ENCODE measurements at places on chromosomes 13 and 19. TPM values are rescaled to one million over a fixed set of nuclear protein-coding genes. Genes with fewer than 3 reads are reported as not detected.

KLK4 gene
- not detected for total RNA-seq

DNA sequence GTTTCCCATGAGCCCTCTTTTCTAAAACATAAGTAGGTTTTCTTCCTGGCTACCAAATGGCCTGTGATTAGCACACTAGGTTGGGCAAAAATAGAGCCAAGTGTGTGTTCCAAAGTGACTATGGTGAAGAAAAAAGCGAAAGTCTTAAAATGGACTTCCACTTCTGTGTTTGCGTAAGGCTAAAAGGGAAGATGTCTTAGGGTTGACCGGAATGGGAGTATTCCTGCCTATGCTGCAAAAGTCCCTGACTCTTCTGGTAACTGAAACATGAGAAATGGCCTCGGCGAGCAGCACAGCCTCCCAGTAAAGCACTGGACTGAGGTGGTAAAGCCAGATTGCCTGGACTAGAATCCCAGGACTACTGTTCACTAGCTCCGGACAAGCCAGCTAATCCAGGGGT lies 2.4 kb upstream of the FPR1 start:
- H3K36me3 ChIP-seq: no peaks in the 10 kb centered on the region
- DNase-seq: no peak
- H3K27ac ChIP-seq: no peak overlapping the region

MBD3L2B gene
- total RNA-seq: 0.69 TPM

UPF3A gene
- 34.5 TPM for total RNA-seq

- no peak overlapping the region for H3K4me3 ChIP-seq
- H3K36me3 ChIP-seq: no peaks in the 10 kb centered on the region
- H3K4me1 ChIP-seq: no peaks in the 10 kb centered on the region
- no peak for DNase-seq
Measured at GRCh38 chr13:83666141-83666540, 216.1 kb downstream of the SLITRK1 start.

DNA sequence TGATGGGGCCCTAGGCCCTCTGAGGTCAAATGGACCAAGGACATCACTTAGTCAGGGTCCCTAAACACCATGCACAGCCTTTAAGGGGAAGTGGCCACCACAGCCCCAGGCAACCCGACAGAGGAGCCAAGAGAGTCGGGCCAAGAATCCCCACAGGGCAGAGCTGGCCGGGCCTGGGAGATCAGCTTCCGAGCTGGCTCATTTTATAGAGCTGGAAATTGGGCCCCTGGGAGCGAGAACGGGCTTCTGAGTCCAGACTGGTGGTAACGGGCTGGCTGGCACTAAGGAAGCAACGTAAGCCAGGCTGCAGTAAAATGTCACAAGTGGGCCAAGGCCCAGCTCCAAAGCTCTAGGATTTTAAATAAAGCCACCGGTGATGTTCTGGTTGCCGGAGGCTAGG lies 51.1 kb downstream of the HSPH1 start:
- H3K36me3 ChIP-seq: no peaks in the 10 kb centered on the region
- H3K27ac ChIP-seq: no peak overlapping the region
- H3K4me1 ChIP-seq: no peaks in the 10 kb centered on the region
- H3K4me3 ChIP-seq: no peak overlapping the region
- no peaks in the 10 kb centered on the region for H3K27me3 ChIP-seq

DNA sequence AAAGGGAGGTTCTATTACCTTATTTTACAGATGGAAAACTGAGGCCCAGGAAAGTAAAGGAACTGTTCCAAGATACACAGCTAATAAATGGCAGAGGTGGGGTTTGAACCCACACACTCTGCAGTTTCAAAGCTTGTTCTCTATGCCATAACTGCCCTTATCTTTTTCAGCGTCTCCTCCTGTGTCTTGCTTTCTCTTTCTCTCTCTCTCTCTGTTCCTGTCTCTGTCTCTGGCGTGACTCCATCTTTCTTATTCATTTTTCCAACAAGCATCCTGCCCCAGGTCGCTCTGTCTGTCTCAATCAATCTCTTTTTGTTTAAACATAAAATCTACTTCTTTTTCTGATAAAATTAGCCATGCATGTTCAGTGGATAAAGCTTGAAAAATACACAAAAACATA lies 3.2 kb upstream of the IFNL4 start:
- DNase-seq: no peak
- no peaks in the 10 kb centered on the region for H3K36me3 ChIP-seq
- H3K4me3 ChIP-seq: no peak overlapping the region
- no peaks in the 10 kb centered on the region for H3K4me1 ChIP-seq

SIGLECL1 gene
- not detected for total RNA-seq

KLK3 gene
- not detected for total RNA-seq

DNA sequence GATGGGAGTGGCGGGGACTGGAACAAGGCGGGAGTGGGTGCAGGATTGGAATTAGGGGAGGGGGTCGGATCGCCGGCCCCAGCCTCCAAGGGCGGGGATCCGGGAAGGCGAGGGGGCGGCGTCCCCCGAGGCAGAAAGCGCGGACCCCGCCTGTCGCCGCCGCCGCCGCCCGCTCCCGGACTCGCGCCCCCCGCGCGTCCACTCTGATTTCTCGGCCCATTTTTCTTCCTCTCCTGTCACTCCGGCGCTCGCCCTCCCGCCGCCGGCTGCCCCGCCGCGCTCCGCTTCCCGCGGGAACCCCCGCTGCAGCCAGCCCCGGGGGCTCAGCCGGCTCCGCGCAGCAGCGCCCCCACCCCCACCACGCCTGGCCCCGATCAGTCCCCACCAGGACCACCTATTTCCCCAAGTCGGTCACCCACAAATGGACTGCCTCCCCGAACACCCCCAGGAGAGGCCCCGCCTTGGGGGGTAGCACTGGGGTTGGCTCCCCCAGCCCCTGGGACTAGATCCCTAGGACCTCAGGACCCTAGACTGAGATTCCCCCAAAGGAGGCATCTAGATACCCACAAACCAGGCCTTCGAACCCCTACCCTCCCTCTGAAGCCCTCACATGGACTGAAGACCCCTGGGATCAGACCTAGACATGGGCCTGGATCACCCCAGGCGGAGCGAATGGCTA lies 12.6 kb upstream of the ERFL start:
- no peak for DNase-seq
- H3K4me3 ChIP-seq: peak overlapping the region; percentile 62
- H3K4me1 ChIP-seq: peaks cover 18% of the 10 kb centered on the region
- no peaks in the 10 kb centered on the region for H3K27me3 ChIP-seq
- H3K27ac ChIP-seq: peak overlapping the region; percentile 65
- no peaks in the 10 kb centered on the region for H3K36me3 ChIP-seq

GRCh38 chr13:48975101-48975855 lies 434 bp upstream of the FNDC3A start:
- no peaks in the 10 kb centered on the region for H3K36me3 ChIP-seq
- H3K4me1 ChIP-seq: peaks cover 18% of the 10 kb centered on the region

GRCh38 chr19:13906521-13906904 lies 512 bp downstream of the CC2D1A start:
- H3K27me3 ChIP-seq: no peaks in the 10 kb centered on the region
- H3K4me3 ChIP-seq: peak overlapping the region; percentile 76
- H3K36me3 ChIP-seq: peaks cover 4% of the 10 kb centered on the region

THSD8 gene
- total RNA-seq: 45.2 TPM

KIR2DL3 gene
- total RNA-seq: not detected

ZNF543 gene
- 10.1 TPM for total RNA-seq

- no peak overlapping the region for H3K27ac ChIP-seq
- H3K4me1 ChIP-seq: no peaks in the 10 kb centered on the region
- no peaks in the 10 kb centered on the region for H3K27me3 ChIP-seq
- H3K36me3 ChIP-seq: no peaks in the 10 kb centered on the region
Measured at GRCh38 chr13:42028113-42028799, 20.2 kb upstream of the DGKH start.

DNA sequence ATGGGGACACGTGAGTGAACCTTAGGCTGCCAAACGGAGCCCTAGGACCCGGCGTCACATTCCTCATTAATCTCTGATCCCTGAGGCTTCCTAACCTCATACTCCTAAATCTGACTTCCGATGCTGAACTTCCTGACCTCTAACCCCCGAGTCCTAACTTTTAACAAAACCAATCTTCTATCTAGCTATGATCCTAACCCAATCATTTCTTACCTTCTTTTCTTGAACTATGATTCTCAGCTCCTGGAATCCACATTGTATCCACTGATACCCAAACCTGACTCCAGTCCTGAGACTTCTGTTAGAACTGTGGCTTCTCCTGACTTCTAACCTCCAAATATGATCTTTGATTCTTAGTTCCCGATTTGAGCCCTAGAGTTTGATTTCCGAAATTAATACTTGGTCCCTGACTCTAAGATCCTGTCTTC lies 447 bp downstream of the NFKBIB start:
- DNase-seq: no peak
- no peaks in the 10 kb centered on the region for H3K27me3 ChIP-seq
- H3K4me3 ChIP-seq: peak overlapping the region; percentile 69
- H3K27ac ChIP-seq: peak overlapping the region; percentile 86
- H3K4me1 ChIP-seq: peaks cover 4% of the 10 kb centered on the region

DNA sequence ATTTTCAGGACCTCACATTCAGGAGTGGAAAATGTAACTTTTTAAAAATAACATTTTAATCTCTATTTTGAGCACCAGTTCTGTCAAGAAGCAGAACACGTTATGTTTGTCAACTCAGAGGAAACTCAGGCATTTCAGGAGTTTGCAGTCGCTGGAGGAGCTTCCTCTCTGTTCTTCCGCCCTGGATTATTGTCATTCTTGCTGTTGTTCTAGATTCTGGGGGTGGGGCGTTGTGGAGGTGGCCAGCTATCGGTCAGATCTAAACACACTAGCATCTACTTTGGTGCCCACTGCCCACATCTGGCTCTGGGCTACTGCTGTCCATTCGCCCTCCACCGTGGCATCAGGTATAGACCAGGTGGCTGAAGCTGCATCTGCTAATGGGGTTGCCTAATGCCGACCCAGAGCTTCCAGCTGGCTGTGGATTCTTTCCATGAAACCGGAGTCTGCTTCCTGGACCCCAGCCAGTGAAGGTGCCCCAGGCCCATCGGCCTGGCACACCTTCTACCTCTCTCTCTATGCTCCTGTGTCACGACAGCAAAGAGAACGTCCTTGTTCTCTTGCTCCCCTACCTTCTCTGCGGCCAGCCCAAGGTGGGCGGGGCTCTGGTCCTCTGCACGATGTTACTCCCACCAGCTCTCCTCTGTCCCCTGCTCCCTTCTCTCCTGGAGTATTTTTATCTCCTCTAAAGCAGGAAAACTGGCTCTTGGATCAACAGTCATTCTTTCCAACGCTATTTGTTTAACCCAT lies 36.7 kb upstream of the DGKH start:
- H3K4me3 ChIP-seq: no peak overlapping the region
- DNase-seq: no peak
- no peaks in the 10 kb centered on the region for H3K36me3 ChIP-seq
- H3K4me1 ChIP-seq: no peaks in the 10 kb centered on the region

GRCh38 chr13:29170436-29171082 lies 350.4 kb downstream of the MTUS2 start:
- no peak overlapping the region for H3K4me3 ChIP-seq
- peak; percentile 10 for DNase-seq
- H3K36me3 ChIP-seq: no peaks in the 10 kb centered on the region
- H3K4me1 ChIP-seq: no peaks in the 10 kb centered on the region
- no peaks in the 10 kb centered on the region for H3K27me3 ChIP-seq

KLC3 gene
- total RNA-seq: 0.44 TPM

- no peak overlapping the region for H3K4me3 ChIP-seq
- peak overlapping the region; percentile 99 for H3K27ac ChIP-seq
- DNase-seq: no peak
- no peaks in the 10 kb centered on the region for H3K27me3 ChIP-seq
- H3K36me3 ChIP-seq: peaks cover 16% of the 10 kb centered on the region
Measured at GRCh38 chr13:31018511-31018910, 86.1 kb downstream of the TEX26 start.

DNA sequence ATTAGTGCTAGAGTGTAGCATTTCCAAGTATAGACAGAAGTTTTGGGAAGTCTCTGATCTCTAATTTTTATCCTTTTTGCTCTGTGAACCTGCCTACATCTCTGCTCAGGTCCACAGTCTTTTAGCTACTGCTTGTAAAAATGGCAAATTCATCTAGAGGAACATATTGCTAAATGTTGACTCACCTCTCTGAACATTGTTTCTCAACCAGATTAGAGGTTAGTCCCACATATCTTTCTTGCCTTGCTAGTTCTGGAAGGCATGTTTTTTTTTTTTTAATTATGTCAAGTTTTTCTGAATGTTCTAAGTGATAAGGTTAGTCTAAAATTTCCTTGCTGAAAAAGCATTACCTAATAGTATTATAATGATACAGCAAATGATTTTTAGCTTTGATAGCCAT lies 2889.6 kb upstream of the PCDH20 start:
- no peaks in the 10 kb centered on the region for H3K36me3 ChIP-seq
- H3K27ac ChIP-seq: no peak overlapping the region
- H3K27me3 ChIP-seq: no peaks in the 10 kb centered on the region

DNA sequence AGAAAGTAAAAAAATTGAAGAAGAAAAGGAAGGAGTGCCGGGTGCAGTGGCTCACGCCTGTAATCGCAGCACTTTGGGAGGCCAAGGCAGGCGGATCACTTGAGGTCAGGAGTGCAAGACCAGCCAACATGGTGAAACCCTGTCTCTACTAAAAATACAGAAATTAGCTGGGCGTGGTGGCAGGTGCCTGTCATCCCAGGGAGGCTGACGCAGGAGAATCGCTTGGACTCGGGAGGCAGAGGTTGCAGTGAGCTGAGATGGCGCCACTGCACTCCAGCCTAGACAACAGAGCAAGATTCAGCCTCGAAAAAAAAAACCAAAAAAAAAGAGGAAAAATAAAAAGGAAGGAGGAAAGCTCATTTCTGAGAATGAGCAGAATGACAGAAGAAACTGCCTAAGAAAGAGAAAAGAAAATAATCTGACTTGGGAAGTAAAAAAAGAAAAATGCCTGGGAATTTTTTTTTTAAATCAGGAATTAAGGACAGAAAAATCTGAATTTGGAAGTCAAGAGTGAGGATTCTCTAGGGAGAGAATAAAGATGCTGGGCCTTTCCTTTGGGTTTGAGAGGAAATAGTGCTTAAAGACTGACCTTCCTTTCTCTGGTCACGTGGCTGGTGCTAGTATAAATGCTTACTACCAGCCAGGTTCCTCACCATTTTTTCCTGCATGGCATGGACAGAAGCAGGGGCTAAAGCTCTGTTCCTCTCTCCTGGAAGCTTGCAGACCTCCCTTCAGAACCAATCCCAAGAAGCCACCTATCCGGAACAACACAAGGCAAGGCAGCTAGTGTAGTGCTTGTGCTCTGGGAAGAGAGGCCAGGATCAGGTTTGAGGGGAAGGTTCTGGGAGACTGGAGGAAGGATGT lies at the start of gene FFAR2:
Gene FFAR2, plus strand, starts transcription at position 652 of the 864 bp plus-strand sequence. CDS start 1,458 bp downstream, outside the sequence.
- no peak within 1 kb of the TSS for H3K27ac ChIP-seq
- no peak for DNase-seq
- no peak within 1 kb of the TSS for H3K4me3 ChIP-seq

GRCh38 chr13:109734002-109734785 lies 52.2 kb downstream of the IRS2 start:
- peaks cover 4% of the 10 kb centered on the region for H3K4me1 ChIP-seq
- DNase-seq: no peak
- H3K4me3 ChIP-seq: no peak overlapping the region
- no peaks in the 10 kb centered on the region for H3K36me3 ChIP-seq
- no peaks in the 10 kb centered on the region for H3K27me3 ChIP-seq
